ENCODE measurements at places on chromosomes 16 and 17.

GRCh38 chr17:48633266-48633677 lies 7.1 kb upstream of the HOXB9 start:
- no peak for DNase-seq

- no peak for DNase-seq
These were observed 154.8 kb upstream of the CDH5 start for GRCh38 chr16:66211651-66212050.

DNA sequence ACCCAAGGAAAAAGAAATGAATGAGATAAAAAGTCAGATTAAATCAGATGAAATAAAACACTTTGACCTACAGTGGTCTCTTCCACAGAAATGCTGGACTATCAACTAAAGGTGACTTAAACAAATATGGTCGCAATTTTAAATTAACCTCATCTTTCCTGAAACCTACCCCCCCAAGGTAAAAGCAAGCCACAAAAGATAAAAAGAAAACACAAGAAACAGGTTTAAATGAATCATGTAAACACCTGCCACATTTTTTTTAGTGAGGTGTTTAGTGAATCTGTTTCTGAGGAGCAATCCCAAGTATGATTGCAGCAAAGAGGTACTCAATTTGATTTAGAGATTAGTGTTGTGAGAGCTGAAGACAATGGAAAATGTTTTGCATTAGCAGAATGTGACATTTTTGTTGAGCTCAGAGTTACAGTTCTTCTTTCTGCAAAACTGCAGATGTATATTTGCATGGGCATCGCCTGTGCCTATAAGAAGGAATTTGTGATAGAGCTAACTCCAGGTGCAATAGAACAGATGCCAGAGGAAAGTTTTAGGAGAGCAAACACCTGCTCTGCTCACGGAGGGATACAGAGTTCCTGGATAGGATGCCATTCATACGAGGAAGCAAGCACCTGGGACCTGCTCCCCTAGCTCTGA lies 3.4 kb upstream of the MMD start:
- DNase-seq: no peak

GRCh38 chr17:14199601-14200000 lies 37.1 kb downstream of the CDRT15 start:
- DNase-seq: peak; percentile 65

GRCh38 chr16:56532714-56533113 lies 12.9 kb upstream of the BBS2 start:
- no peak for DNase-seq

- no peak for DNase-seq
These were observed 35.4 kb downstream of the CMTM4 start for GRCh38 chr16:66661210-66661560.

DNA sequence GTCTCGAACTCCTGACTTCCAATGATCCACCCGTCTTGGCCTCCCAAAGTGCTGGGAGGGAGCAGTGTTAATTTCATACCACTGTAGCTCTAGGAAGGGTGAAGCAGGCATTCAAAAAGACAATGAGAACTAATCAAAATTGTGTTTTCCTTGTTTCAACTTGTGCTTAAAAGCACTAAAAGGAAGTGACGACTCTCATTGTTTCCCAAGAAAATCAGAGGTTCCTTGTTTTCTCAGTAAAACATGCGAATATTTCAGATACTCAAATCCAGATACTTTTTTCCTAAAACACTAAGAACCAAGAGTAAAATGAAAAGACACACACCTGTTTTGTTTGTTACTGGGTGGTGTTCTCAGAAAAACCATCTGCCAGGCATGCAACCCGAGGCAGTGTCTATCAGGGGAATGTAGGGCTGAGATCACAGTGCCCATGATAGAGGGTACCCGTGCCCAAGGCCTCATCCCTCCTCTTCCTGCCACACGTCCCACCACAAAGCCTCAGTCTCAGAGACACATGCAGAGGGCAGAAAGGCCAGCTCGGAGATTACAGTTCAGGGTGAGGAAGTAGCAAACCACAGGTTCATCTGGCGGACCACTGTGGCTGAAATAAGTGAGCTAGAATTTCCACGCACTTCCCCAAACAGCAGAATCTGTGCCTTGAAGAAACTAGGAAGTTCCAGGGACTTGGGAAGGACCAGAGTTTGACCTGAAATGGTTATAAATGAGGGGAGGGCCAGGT lies 33.7 kb downstream of the GINS3 start:
- DNase-seq: peak; percentile 94

- no peak for DNase-seq
These were observed 52.1 kb upstream of the FOXF1 start for GRCh38 chr16:86458149-86458777.

- no peak for DNase-seq
These were observed 2.9 kb upstream of the MT1M start for GRCh38 chr16:56629531-56629930.

- DNase-seq: no peak
These were observed 999 bp downstream of the MARF1 start for GRCh38 chr16:15641753-15642556.

DNA sequence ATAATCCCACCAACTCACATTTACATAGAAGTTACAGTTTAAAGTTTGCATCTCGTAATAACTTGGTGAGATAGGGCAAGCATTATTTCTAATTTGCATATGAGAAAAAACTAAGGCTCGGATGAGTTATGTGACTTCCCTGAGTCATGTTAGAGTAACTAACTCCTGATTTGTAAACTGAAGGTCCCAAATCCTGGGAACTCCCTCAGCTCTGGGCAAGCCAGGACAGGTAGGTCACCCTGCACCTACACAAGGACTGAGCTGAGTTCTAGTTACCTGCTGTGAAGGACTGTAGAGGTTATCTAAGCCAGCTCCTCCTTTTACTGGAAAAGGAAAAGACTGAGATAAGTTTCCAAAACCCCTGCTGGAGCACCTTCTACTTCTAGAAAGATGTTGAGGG lies 92.1 kb upstream of the HLF start:
- no peak for DNase-seq

DNA sequence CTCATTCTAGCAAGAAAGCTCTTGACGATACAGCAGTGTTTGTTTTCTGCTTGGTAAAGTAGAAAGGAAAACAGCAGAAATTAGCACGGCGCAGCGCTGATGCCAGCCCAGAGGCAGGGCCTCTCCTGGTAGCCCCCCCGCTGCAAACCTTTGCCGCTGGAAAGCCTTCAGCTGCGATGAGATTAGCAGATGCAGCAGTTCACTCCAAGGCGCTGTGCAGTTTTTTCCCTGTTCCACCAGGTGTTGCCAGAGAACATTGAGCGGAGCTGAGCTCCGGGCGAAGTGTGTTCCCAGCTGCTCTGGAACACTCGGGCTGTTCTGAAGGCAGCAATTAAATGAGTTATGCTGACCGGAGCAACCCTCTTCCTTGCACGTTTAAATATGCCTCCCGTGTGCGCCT lies 72.5 kb downstream of the RBFOX1 start:
- DNase-seq: no peak

DNA sequence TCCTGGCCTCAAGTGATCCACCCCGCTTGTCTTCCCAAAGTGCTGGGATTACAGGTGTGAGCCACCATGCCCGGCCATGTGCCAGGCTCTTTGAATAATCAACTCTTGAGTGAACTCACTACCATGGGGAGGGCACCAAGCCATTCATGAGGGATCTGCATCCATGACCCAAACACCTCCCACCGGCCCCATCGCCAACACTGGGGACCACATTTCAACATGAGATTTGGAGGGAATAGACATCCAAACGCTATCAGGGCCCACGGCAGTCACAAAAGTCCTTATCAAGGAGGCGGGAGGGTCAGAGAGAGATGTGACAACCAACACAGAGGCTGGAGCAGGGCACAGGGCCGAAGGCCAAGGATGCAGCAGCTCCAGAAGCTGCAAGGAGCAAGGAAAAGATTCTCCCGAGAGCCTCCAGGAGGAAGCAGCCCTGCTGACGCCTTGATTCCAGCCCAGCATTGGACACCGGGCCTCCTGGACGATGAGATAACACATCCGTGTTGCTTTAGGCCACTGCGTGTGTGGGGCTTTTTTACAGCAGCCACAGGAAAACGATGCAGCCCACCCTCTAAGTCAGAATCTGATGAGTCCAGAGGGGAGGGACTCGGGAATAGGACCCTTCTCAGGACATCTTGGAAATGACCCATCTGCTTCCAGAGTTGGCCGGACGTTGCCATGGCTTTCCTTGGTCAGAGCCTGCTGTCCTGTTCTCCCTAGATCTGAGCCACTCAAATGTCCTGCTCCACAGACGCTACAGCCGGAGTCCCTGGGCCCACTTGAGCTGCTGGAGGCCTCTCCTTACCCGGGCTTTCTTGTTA lies 47.3 kb upstream of the CMIP start:
- no peak for DNase-seq

DNA sequence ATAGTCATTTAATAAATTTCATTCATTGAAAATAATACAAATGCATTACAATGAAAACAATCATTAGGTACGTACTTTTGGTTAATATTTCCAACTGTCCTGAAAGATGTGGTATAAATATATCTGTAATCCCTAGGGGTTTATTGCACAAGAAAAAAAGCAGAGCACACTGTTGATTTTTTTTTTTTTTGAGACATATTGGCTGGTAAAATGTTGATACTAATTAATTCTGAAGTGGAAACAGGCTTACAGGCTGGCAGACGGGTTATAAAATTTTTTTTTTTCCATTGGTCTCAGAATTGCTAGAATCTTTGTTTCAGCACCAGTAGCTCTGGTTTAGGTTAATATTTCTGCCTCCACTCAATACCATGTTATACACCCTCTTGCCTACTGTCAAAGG lies 193.6 kb downstream of the MAP2K6 start:
- no peak for DNase-seq

- DNase-seq: no peak
These were observed 250.0 kb downstream of the ABCC12 start for GRCh38 chr16:47905771-47906170.

DNA sequence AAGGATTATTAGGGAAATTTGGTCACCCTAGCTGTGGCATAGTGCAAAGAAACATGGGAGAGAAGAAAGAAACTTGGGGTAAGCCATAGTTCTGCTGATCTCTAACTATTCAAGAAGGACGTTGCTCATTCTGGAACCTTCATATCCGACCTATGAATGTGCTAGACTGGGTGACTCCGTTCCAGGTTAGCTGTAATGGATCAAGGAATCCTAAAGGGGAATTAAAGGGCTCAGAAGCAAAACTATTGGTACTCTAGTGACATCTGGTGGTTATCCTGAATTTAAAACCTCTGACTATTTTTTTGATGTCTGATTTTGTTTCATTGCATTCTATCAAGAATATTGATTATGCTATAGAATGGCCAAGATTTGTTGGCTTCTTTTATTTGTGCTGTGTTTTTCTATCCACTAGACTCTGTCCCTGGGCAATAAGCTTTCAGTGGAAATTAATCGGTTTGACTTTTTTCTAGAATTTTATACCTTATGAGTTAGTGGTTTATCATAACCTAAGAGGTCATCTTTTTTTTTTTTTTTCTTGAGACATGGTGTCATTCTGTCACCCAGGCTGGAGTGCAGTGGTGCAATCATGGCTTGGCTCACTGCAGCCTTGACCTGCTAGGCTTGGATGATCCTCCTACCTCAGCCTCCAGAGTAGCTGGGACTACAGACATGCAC lies 19.5 kb downstream of the PCTP start:
- DNase-seq: peak; percentile 61

GRCh38 chr16:77850636-77851333 lies 62.4 kb downstream of the VAT1L start:
- no peak for DNase-seq

- no peak for DNase-seq
These were observed 6.5 kb upstream of the CAPNS2 start for GRCh38 chr16:55559933-55560516.

- DNase-seq: no peak
These were observed at the start of gene TEX14 for GRCh38 chr17:58691701-58692238. TSS of gene TEX14 (minus strand) at chr17:58692045. CDS start at chr17:58652001, 40,044 bp downstream.

- DNase-seq: no peak
These were observed 39.0 kb downstream of the CYB5D2 start for GRCh38 chr17:4182043-4182442.

GRCh38 chr17:41402161-41402560 lies 4.8 kb upstream of the KRT31 start:
- no peak for DNase-seq

DNA sequence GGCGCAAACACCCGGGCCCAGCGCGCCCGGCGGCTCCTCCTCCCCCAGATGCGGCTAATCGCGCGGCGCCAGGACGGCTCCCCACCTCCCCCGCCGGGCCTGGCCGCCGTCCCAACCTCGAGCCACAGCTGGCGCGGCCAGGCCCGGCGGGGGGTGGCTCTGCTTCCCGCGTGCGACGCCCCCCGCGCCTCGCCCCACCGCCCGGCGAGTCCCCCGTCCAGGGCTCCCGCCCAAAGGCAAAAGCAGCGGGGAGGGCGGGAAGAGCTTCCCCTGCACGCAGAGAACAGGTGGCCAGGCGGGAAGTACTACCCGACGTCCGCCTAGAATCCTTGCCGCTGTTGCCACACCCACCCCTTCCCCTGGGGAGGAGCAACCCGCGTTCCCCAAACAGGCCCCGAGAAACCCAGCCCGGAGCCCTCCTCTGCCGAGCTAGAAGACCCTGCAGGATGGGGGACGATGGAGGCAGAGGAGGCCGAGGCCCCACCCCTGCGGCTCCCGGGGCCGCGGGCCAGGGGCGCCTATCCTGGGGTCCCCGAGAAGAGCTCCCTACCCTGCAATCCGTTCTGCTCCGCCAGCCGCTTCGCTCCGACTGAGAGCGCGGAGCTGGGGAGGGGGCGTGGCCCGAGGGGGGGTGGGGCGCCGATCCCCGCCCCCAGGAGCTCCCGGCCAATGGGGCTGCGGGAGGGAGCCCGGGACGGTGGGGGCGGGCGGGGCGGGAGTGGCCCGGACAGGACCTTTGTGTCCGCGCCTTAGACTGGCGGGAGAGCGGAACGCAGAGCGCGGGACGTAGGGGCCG lies at the start of gene CARHSP1:
Gene CARHSP1, minus strand, starts transcription at position 591 of the 796 bp plus-strand sequence. CDS start 9,678 bp downstream, outside the sequence.
- peak; percentile 97 for DNase-seq

- DNase-seq: no peak
These were observed 66.7 kb downstream of the RPA1 start for GRCh38 chr17:1896243-1897104.

GRCh38 chr17:70265471-70265870 lies 96.1 kb downstream of the KCNJ2 start:
- no peak for DNase-seq

DNA sequence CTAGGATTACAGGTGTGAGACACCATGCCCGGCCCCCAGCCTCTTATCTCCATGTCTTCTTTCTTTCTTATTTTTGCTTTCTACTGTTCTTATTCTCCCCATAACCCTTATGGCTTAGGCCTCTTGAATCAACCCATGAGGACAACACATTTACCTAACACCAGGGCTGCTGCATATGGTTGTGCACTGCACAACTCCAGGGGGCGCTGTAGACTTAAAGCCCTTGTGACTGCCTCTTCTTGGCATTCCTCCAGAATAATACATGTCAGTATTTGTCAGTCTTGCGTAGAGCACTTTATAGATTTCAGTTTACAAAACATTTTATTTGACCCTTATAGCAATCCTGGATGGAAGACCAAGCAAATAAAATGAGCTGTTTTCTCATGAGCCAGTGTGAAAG lies 225.0 kb upstream of the SALL1 start:
- DNase-seq: no peak

GRCh38 chr16:75100603-75100990 lies 16.0 kb downstream of the LDHD start:
- DNase-seq: no peak

GRCh38 chr16:88830258-88830657 lies 18.5 kb upstream of the APRT start:
- DNase-seq: no peak

- DNase-seq: no peak
These were observed 143.1 kb upstream of the CACNG5 start for GRCh38 chr17:66691644-66692420.

- no peak for DNase-seq
These were observed 4.4 kb downstream of the ACADVL start for GRCh38 chr17:7224110-7224509.

GRCh38 chr16:89395150-89396142 lies 94.9 kb downstream of the ANKRD11 start:
- DNase-seq: no peak

GRCh38 chr17:4852567-4853207 lies 19.5 kb downstream of the MINK1 start:
- peak; percentile 59 for DNase-seq

Data from hematopoietic multipotent progenitor cell treated with erythropoietin and hydrocortisone succinate and interleukin-3 and kit ligand, for 4 days (in vitro differentiated cells).